ENCODE measurements at places on chromosomes 12 and 14.

DNA sequence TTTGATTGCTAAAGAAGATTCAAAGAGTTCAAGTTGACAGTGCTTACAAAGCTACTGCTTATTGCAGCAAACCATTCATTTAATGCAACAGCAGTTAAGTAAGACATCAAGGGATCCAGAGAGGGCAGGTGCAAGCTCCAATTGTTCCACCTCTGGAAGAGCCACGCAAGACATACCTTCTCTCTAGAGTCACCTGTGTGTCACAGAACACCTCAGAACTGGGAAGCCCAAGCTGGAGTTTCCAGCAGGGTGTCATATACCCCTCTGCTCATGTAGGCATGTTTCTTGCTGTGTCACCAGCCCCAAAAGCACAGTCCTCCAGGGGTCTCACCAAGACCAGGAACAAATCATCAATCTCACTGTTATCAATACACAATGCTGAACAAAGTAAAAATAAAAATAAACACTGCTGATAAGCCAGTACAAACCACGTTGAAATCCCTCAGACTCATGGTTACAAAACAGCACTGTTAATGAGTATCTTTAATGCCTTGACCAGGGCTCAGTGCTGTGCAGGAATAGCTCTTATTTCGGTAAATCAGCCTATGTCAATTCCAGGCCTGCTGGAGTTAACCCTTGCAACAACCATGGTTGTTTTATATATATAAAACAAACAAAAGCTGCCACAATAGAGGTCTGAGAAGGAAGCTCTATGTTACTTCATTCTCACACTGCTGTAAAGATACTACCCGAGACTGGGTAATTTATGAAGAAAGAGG is 37.4 kb upstream of the BATF start:
- DNase-seq: no peak

- DNase-seq: no peak
Measured at GRCh38 chr12:112836736-112837628, 45.4 kb downstream of the RPH3A start.

GRCh38 chr14:100698666-100699448 is 27.8 kb upstream of the DLK1 start:
- DNase-seq: no peak

- peak; percentile 15 for DNase-seq
Measured at GRCh38 chr12:34392741-34393085, 370.4 kb downstream of the ALG10 start.

DNA sequence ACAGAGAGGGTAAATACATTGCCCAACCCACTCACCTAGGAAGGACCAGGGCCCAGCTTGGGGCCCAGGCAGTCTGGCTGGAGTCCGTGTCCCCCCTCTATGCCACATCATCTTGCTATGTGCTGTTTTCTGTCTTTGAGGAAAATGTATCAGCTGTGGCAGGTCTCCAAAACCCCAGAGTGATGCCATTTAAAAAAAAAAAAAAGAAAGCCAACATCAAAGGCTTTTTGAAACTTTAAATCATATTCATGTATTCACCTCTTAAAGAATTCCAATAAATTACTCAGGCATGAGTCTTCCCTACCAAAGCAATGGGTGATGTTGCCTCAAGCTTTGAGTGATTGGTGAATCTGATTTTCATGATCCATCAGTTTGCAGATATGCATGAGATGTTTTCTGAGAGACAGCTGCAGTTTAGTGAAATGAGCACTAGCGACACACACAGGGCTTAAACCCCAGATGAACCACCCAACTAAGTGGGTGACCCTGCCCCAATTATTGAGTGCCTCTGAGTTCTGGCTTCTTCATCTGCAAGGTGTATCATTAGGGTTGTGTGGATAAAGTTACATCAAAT is 6.1 kb downstream of the KRT81 start:
- DNase-seq: no peak

All from H7 (cell line).